Mononuclear cell (primary cell): ENCODE measurements at places on chromosomes 6 and 20. TPM values are rescaled to one million over a fixed set of nuclear protein-coding genes. Genes with fewer than 3 reads are reported as not detected.

MACROD2 gene
- total RNA-seq = 1.7 TPM

TRIM39 gene
- total RNA-seq = 21.5 TPM

PKIG gene
- 6.9 TPM for total RNA-seq

CLDN20 gene
- total RNA-seq = not detected

NFYA gene
- 16.6 TPM for total RNA-seq

LY6G5C gene
- 1.2 TPM for total RNA-seq

ELOVL4 gene
- 0.73 TPM for total RNA-seq

SLC35D3 gene
- total RNA-seq = 0.52 TPM

EDN1 gene
- total RNA-seq = 4.9 TPM

MYBL2 gene
- total RNA-seq = 0.21 TPM

MBOAT1 gene
- 9.9 TPM for total RNA-seq

BPIFB2 gene
- not detected for total RNA-seq

ANKEF1 gene
- 0.84 TPM for total RNA-seq

RBBP8NL gene
- not detected for total RNA-seq

SLC52A3 gene
- total RNA-seq = not detected

XKR7 gene
- total RNA-seq = under 0.01 TPM

PPP1R16B gene
- 72.4 TPM for total RNA-seq

GGTLC1 gene
- total RNA-seq = not detected

BPI gene
- 5.5 TPM for total RNA-seq

HCK gene
- 52.4 TPM for total RNA-seq

DPPA5 gene
- total RNA-seq = not detected

EFCAB8 gene
- total RNA-seq = 0.73 TPM

MEI4 gene
- total RNA-seq = 0.10 TPM

TGM2 gene
- total RNA-seq = 0.73 TPM

MYO6 gene
- total RNA-seq = 2.4 TPM

TMEM170B gene
- 17.5 TPM for total RNA-seq

VGLL2 gene
- total RNA-seq = 0.10 TPM

WFDC12 gene
- total RNA-seq = not detected

DIDO1 gene
- total RNA-seq = 55.1 TPM
